ENCODE measurements at places on chromosomes 1 and 21. TPM values are rescaled to one million over a fixed set of nuclear protein-coding genes. Genes with fewer than 3 reads are reported as not detected.

The COL6A1 gene
- 247 TPM for total RNA-seq

GRCh38 chr1:80533093-80533492 lies 1267.6 kb upstream of the ADGRL2 start:
- DNase-seq = no peak

GRCh38 chr1:21608798-21609197 lies 60.4 kb downstream of the RAP1GAP start:
- DNase-seq = no peak

The CYYR1 gene
- total RNA-seq = 27.8 TPM

- DNase-seq = no peak
Observed at GRCh38 chr1:53188099-53188498, 8.5 kb upstream of the CPT2 start.

DNA sequence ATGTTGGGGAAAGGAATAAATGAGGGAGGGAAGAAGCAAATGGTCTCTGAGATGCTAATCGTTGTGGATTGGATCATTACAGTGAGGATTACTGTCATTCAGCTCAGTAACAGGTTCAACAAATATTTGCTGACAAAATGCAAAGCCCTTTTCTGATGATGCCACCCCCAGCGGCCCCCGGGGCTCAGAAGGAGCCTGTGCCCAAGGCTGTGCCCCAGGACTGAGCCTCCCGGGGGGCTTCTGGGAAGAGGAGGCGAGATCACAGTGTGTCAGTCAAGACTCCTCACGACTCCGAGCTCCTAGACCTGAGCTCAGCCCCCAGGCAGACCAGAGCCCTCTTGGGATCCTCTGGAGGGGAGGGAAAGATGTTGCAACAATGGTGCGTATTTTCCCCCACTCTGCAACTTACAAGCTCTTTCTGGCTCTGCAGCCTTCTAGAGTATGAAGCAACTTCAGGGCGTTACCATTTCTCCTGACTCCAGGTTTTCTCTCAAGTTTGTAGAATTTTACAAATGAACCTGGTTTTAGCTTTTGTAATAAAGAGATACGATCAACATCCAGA lies 20.8 kb downstream of the EPHA8 start:
- no peak for DNase-seq

- DNase-seq = no peak
Observed at GRCh38 chr1:19606817-19607642, 37.1 kb upstream of the NBL1 start.

The CDK18 gene
- total RNA-seq = 118 TPM

The LHX8 gene
- total RNA-seq = not detected

DNA sequence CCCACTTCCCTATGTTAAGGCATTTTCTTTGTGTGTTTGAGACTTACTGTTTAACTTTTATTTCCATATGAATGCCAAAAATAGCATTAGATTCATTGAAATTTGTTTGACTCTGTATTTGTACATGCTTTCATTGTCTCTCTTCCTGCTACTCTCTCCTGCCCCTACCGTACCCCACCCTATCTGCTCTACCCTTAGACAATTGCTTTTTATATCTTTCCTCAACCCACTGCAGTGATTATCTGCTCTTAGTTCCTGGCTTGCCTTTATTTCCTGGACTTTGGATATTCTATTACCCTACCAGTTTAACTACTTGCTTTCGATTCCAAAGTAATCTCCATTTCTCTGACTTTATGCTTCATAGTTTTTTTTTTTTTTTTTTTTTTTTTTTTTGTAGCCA lies 10.5 kb downstream of the RAVER2 start:
- no peak for DNase-seq

DNA sequence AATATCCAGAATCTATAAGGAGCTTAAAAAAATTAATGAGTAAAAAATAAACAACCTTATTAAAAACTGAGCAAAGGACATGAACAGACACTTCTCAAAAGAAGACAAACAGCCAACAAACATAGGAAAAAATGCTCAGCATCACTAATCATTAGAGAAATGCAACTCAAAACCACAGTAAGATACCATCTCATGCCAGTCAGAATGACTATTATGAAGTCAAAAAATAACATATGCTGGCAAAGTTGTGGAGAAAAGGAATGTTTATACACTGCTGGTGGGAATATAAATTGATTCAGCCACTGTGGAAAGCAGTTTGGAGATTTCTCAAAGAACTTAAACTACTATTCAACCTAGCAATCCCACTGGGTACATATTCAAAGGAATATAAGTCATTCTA lies 25.3 kb downstream of the PIGK start:
- no peak for DNase-seq

The TTC39A gene
- 14.0 TPM for total RNA-seq

DNA sequence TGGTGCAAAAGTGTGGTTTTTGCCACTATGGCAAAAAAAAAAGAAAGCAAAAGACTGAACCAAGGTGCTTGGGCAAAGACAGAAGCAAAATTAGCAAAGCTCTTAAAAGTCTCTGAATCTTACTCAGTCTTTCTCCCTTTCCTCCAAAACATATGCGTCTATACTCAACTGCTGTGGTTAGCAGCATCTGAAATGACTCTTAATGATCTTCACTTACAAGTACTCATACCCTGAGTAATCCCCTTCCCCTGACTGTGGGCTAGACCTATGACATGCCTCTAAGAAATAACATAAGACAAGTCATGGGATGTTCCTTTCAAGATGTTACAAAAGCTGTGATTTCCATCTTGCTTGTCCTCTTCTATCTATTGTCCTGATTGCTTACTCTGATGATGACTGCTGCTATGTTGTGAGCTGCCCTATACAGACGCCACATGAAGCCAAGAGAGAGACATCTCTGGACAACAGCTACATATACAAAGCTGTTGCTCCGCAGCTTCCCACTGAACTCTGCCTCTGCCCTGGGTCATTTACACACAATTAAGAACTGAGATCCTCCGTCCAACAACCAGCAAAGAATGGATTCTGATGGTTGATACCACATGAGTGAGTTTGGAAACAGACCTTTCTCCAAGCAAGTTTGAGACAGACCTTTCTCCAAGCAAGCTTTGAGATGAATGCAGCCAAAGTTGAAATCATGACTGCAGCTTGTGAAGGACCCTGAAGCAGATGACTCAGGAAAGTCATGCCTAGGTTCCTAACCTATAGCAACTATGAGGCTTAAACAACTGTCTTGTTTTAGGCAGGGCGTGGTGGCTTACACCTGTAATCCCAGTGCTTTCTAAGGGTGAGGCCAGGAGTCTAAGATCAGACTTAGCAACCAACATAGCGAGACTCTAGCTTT lies 55.2 kb downstream of the PUM1 start:
- DNase-seq = no peak

The NCF2 gene
- 9.7 TPM for total RNA-seq

- DNase-seq = peak; percentile 34
Observed at GRCh38 chr1:77438236-77438913, 156.6 kb downstream of the AK5 start.

The NCMAP gene
- 0.16 TPM for total RNA-seq

The TMEM269 gene
- 0.13 TPM for total RNA-seq

DNA sequence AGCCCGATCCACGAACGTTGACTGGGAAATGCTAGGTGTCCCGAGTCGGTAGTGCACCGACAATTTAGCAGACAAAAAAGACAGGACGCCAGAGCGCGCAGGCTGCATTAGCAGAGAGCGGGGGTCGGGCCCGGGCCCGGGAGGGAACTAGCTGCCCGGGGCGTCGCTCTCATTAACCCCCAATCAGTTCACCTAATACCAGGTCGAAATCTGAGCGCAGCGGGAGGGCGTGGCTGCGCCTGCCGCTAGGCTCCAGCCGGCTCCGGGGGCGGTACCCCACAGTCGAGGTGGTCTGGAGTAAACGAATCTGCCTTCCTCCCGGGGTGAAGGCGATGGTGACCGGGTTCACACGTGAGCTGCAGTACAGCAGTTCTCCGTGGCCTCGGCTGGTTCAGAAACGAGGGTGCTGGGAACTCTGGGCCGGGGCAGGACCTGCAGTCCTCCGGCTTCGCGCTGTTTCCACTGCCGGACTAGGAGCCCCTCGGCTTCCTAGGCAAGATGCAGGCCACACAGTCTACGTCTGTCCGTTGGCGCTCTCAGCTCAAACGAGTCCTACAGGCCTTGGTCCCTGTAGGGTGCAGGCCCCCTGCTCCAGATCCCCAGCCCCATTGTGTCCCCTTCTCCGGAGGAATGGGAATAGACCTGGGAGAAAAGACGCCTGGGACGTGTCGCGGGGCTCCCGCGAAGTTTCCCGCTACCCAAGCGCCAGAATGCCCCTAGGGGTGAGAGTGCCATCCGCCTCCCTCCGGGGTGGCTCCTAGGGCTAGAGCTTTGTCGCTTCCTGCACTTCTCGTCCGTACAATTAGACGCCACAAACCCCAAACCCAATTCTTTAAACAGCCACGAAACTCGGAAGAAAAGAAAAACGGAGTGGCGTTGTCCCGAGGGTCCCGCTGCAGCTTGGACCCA lies 2.0 kb downstream of the GFI1 start:
- DNase-seq = peak; percentile 27

The SLC9A1 gene
- 37.3 TPM for total RNA-seq

DNA sequence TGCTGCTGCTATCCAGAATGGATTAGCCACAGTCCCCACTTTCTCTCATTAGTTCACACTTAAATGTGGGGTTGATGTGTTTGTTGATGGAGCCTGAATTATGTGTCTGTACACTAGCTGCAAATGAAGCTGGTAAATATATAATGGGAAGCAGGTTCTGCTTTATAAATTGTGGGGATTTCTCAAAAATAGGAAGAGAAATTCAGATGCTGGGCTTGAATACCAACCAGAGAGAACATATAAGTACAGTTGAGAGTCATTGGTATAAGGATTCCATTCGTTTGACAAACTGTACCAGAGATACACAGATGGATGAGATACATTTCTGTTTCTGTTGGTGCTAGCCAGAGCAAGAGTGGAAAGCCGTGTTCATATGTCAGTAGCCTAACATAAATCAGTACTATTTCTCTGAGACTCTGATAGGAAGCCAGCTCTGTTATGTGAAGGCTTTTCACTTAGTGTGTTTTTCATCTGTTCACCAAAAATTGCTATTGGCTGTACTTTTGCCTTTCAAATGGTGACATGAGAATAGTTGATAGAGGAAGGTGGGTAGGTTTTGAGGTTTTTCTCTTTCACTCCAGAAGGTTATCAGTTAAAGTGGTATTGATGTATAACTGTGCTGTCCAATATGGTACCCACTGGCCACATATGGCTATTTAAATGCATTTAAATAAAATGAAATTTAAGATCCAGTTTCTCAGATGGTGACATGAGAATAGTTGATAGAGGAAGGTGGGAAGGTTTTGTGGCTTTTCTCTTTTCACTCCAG lies 15.6 kb downstream of the SMG7 start:
- DNase-seq = no peak

- peak; percentile 70 for DNase-seq
Observed at GRCh38 chr1:176880955-176881595, 283.4 kb downstream of the ASTN1 start.

The SPRR2D gene
- total RNA-seq = not detected

The CFAP74 gene
- not detected for total RNA-seq

DNA sequence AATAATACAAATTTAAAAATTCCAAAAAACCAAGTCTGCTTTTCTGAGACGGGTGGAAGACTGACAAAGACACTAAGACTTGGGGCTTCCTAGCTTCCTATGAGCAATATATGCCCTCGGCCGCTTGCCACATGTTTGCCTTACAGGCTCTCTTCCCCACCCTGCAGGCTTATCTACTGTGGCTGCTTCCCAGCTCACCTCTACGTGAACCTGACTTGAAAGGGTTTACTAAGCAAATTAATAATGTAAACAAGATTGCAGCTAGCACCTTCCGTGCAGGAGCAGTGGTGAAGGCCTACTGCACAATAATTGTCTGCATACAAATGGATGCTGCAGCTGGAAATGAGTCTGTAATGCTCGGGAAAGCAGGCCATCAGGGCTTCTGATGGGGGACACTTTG lies 152.9 kb upstream of the DAB1 start:
- DNase-seq = no peak

The NTRK1 gene
- 2.5 TPM for total RNA-seq

DNA sequence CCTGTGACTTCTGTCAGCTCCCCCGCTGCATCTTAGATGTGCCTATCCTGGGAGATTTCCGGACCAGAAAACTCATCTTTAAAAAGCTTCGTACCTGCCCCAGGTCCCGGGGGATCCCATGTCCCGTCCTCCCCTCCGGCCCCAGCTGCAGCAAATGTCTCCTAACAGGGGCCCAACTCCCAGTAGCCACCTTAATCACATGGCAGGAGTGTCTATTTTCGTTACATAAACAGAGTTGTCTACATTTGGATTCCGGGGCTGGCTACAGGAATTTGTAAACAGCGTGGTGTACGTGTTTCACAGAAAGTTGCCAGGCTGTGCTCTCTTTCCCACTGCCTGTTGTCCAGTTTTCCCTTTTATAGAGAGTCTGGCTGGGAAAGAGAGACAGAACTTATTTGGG lies 17.9 kb upstream of the KCNE2 start:
- DNase-seq = no peak

GRCh38 chr21:34808569-34809204 lies 139.9 kb downstream of the CLIC6 start:
- no peak for DNase-seq

DNA sequence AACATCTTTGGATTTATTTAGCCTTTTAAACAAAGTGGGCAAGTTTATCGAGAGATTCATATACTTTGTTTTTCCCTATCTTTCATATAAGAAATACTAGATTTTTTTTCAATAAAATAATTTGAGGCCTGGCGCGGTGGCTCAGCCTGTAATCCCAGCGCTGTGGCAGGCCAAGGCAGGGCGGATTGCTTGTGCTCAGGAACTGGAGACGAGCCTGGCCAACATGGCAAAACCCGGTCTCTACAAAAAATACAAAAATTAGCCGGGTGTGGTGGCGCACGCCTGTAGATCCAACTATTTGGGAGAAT lies 1.6 kb upstream of the CDC14A start:
- DNase-seq = peak; percentile 17

- peak; percentile 17 for DNase-seq
Observed at GRCh38 chr1:232218955-232219865, 410.7 kb downstream of the SIPA1L2 start.

DNA sequence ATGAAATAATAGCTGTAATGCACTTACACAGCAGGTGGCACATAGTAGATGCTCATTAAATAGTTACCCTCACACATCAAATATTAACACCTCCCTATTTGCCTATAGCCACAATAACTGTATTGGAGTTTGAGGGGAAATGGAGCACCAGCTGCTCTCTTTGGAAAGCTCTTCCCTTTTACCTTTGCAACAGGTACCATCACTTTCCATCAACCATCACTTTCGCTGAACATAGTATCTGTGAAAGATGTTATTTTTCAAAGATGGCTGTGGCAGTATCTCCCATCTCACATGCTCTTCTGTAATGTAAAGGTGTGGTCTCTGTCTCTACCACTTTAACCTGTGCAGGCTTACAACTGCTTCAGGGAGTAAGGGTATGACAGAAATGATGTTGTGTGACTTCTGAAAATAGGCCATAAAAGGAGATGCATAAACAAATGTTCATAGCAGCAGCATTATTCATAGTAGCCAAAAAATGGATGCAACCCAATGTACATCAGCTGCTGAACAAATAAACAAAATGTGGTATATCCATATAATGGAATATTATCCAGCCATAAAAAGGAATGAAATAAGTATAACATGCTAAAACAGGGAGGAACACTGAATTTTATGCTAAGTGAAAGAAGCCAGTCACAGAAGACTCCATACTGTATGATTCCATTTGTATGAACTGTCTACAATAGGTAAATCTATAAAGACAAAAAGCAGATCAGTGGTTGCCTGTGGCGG lies 288.3 kb downstream of the AKT3 start:
- no peak for DNase-seq

The KHDRBS1 gene
- 57.2 TPM for total RNA-seq

GRCh38 chr1:230127105-230128054 lies 60.3 kb downstream of the GALNT2 start:
- no peak for DNase-seq

GRCh38 chr1:165179306-165179705 lies 177.2 kb downstream of the LMX1A start:
- no peak for DNase-seq

Data from left cardiac atrium (tissue), 4 donors.